Activated CD4-positive, CD25-positive, alpha-beta regulatory T cell treated with anti-CD3 and anti-CD28 coated beads, Interleukin-2, amount 50 U/mL, for 16 hours (primary cell): ENCODE measurements at places on chromosomes 5 and 9.

DNA sequence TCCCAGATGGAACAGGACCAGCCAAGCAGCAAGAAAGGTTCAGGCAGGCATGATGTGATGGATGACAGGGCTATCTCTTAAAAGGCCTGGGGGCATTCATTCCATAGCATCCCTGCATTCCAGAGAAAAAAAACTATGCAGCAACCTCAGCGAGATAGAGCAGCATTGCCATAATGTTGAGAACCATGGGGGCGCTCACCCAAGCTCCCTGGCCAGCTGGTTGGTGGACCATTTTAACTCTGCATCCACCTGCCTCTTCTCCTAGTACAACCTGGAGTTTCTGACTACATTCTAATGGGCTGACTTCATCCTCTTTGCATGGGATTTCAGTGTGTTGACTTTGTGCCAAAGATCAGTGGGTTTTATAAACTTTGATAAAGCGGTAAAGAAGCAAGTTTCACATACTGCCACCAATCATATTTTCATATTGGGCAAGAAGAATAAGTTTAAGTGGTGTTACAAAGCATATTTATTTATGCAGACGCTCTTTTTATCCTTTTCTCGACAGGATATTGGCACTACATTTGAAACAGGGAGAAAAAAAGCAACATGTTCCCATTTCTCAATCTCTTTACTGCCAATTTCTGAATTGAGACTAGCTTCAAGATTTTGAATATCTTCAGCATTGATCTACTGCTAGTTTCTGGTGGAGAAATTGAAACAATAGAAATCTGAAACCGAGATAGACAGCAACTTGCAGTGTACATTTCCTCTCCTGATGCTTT lies 378.3 kb upstream of the WWC1 start:
- DNase-seq, result no peak

DNA sequence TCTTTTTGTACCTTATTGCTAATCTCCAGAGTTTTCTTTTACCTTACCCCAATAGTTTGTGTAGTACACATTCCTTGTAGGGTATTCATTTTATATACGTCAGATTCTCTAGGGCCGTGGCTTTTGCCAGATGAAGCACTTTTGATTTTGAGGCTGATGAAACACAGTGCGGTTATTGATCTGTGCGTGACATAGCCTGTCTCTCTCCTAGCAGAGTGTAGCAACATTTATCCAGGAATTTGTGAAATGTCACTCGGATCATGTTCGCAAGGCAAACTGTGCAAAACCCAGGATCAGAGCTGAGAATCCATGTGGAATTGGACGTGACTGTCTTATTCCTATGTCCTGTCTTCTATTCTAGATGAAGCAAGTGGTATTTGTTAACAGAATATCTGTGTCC lies 142.0 kb upstream of the SH3GL2 start:
- DNase-seq, result no peak

DNA sequence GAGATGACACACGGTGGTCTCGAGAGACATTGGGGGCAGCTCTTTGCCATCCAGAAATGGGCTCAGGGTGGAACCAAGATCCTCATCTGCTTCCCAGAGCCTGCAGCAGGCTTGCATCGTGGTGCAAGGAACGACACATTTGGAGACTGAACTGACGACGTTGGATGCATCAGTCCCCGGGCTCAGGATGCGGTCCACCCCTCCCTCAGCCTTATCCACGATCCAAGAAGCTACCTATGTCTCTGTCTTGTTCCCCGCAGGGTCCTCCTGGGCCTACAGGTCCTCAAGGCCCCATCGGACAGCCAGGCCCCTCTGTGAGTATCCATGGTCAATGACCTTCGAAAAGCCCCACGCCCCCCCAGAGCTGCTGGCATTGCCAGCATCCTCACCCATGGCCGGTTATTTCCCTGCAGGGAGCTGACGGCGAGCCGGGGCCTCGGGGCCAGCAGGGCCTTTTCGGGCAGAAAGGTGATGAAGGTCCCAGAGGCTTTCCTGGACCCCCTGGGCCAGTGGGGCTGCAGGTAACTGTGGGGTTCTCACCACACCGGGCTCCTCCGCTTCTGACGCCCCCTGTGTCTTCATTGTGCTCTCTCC lies 69.4 kb upstream of the FCN2 start:
- DNase-seq, result no peak

DNA sequence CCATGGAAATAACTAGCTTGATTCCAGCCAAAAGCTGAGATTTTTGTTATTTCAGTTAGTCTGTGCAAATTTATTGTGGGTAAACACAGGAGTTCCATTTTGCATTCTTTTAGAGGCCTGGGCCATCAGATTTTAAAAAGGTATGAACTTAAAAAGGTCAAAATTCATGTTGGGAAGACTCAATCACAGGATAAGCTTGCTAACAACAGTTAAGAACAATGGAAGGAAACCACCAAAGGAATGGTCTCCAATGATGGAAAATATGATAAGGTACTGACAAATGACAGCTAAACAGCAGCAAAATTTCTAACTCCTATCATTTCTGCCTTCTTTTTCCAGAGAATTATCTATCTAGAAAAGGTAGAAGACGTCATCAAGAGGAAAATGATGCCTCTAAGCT lies 16.0 kb downstream of the ABITRAM start:
- DNase-seq, result no peak

- no peak for DNase-seq
Measured at GRCh38 chr9:18379073-18379811, 94.7 kb upstream of the ADAMTSL1 start.

GRCh38 chr9:121551985-121552753 lies 52.5 kb upstream of the GGTA1 start:
- DNase-seq, result no peak

DNA sequence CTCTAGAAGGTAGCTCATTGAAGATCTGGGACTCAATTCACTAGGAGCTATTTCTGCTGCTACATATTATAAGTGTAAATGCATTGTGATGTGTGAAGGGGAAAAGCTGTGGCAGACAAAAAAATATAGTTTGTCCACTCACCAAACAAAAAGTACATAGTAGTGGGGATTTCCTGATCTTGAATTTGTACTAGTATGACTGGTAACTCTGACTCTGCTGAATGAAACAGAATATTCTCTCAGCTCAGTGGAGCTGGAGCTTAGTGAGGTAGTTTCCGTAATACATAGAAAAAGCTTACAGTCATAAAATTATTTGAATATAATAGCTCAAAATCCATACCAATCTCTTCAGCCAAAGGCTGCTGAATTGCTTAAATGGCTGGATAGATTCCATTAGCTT lies 455.6 kb upstream of the CD180 start:
- no peak for DNase-seq

- no peak for DNase-seq
Measured at GRCh38 chr5:96528826-96529474, 95.9 kb upstream of the PCSK1 start.

GRCh38 chr9:74610523-74611061 lies 113.5 kb downstream of the RORB start:
- no peak for DNase-seq

DNA sequence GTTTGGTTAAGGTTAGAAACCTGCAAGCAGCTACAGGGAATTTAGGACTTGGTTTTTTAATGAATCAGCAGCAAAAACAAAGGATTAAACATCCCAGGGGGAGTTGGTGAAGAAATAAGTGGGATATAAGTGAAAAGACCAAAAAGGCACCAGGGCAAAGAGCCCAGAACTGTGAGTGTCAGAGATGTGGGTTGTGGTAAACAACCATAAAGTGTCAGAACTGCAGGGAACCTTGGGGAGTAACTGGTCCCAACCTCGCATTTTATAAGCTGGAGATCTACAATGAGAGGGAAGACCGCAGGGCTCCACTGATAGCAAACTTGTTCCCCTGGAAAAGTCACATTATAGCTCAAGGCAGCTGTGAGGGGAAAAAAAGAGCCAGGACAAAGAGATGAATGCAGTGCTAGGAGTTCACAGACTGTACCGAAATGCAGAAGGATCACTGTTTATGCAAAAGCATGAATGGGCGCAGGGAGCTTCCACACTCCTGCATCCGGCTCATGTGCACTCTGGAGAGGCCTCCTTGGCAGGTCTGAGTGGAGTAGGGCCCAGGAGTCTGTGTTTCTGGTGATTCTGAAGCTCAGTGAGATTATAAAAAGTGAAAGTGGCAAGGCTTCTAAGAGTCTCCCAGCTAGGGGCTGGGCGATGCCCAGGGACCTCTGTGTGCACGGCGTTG lies 156.3 kb downstream of the GOLPH3 start:
- no peak for DNase-seq

DNA sequence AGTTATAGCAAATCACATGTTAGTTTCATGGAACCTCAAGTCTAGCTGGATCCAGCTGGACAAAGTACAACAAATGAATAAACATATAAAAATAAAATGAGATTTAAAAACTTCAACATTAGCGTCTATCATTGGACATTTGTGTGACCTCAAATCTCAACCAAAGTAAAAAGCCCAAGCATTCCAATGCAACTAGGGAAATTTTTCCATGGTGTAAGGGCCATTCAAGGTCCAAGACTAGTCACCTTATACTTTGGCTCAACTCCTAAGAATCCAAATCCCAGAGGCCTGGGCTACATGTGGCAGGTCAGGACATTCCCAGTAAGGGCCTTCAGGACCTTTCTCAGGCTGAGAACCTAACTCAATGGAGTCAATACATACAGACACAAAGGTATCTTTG lies 137.4 kb upstream of the DMAC1 start:
- DNase-seq, result no peak

DNA sequence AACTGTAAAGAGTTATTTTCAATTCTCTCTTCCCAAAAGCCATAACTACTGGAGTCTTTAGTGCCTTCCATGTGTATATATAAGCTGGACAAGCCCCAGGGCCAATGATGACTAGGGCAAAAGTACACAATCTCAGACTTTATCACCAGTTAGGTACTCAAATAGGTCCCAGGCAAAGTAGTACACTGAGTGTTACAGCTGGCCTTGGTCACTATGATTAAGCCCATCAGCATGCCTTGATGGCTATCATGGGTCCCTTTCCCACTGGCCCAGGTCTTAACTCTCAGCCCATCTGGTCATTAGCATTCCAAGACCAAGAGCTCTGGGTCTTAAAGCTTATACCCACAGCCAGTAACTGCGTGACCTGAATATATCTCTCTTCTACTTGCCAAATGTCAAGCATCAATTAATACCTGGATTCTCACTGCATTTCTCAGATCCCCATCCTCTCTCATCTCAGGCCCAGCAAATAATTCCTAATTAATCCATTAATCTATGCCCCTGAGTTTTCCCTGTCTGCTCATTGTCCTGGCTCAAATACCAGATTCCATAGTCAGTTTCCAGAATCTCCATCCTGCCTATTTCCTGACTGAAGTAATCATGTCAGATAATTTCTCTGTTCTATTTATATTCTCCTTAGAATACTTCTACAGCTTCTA lies 62.3 kb downstream of the NR6A1 start:
- DNase-seq, result no peak

DNA sequence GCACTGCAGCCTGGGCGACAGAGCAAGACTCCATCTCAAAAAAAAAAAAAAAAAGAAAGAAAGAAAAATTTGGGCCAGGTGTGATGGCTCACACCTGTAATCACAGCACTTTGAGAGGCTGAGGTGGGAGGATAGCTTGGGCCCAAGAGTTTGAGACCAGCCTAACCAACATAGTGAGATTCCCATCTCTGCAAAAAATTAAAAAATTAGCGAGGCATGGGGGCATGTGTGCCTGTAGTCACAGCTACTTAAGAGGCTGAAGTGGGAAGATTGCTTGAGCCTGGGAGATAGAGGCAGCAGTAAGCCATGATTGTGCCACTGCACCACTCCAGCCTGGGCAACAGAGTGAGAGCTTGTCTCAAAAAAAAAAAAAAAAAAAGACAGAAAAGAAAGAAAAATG lies 2.9 kb upstream of the SIT1 start:
- no peak for DNase-seq

GRCh38 chr9:16246785-16247184 lies 623.7 kb downstream of the BNC2 start:
- no peak for DNase-seq

DNA sequence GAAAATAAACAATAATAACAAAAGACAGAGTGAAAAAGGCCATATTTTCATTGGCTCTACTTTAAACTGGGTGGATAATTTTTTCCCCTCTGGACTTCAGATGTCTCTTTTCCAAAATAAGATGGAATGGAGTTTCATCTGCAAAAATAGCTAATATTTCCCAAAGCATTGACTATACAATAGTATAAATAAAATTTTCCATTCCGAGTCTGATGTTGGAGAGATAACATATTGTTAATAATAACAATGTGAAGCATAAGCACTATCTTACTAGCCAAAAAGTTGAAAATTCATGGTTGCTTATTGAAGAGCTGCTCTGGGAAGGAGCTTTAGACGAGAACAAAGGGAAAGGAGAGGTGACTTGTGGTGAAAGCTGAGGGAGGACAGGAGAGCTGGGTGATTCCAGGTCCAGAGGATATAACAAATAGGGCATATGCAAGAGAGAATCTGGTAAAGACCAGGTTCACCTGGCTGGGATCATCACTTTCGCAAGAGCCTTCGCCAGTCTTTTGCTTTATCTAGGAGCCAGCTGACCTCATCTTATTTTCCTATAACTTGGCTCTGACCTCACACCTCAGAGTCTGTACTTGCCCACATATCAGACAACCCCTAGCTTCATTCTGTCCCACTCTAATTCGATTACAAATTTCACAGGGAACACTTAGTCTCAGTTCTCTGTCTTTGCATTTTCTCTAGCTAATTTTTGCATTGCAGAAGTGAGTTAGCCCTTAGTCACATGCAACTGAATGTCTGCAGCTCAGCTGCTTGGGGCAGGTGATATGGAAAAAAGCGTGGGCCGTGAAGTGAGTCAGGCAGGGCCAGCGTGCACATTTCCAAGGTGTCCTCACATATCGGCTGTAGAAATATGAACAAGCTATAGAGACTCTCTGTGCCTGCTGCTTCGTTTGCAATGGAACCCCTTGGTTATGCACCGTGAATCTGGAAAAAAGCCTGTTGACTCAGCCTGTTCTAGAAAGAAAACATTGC lies 7.6 kb upstream of the ZNF474 start:
- DNase-seq, result no peak

DNA sequence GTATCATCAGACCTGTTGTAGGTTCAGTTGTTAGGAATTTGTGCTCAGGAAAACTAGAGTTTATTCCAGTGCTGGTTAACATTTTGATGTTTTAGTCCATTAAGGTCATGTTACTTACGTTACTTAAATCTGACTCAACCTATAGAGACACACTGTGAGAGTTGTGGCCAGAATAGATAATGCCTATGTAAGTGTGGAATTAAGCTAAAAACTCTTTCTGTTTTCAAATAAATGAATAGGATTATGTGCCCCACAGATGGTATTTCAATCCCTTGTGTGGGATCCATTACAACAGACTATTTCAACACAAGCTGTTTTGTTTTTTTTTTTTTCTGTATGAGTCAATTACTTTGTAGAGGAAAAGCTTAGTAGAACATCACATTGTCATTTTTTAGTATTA lies 68.1 kb downstream of the MEGF10 start:
- no peak for DNase-seq
